NCI-H524 treated with DMSO at 0.1 percent for 48 hours (cell line): ENCODE measurements at places on chromosomes 7 and 10.
A peak's percentile ranks its signal among the peaks of the same experiment; 100 is the strongest.

- no peak for DNase-seq
Observed at GRCh38 chr7:154473360-154473759, 421.2 kb downstream of the DPP6 start.

- no peak for DNase-seq
Observed at GRCh38 chr10:100470367-100470766, 7.6 kb downstream of the WNT8B start.

GRCh38 chr7:140586516-140586915 is 54.1 kb downstream of the DENND2A start:
- no peak for DNase-seq

DNA sequence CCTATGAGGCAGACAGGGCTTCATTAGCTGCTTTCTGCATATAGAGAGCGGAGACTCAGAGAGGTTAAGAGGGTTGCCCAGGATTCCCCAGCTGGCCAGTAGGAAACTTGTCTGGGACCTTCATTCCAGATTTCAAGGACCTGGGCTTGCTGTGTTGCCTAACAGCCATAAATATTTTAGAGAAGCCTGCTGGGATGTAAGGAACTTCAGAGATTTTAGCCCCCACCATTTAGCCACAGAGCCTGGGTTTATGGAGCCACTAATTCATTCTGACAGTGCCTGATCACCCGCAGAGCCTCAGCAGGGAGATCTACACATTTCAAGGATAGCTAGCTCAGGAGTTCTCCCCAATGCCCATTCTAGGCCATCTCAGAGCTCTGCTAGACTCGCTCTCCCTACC is 56.6 kb upstream of the TRUB1 start:
- DNase-seq, result no peak

- peak; percentile 27 for DNase-seq
Observed at GRCh38 chr7:70693686-70694433, 438.1 kb upstream of the GALNT17 start.

GRCh38 chr7:26078437-26079336 is 73.3 kb upstream of the NFE2L3 start:
- peak; percentile 92 for DNase-seq

DNA sequence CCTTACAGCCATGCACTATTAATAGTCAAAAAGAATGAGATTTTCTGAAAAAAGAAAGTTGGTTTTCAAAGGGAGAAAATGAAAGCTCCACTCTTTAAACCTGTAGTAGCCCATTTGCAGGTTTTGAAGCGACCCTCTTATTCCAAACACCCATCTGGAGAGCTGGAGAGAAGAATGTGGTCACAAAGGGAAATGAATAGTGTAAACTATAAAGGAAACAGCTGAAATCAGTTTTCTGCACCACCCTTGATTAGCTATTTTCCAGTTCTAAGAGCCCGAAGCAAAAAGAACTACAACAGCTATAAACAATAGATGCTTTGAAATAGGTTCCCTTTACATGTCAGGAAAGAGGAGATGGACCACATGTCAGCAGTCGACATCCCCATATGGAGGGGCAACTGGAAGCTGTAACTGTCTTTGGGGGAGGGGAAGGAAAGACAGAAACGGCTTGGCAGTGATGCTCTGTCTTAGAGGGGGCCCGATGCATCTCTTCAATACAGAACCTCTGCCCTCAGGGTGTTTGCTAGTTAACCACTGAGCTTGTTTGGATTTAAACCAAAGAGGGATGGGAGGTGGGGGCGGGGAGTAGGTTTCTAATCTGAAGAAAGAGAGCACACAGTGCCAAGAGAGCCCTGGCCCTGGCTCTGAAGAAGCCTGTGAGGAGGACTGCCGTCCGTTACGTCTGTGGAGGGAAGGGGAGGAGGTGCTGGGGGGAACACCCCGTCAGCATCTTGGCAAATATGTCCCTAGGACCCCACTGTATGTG is 55.3 kb downstream of the CPVL start:
- no peak for DNase-seq

- peak; percentile 45 for DNase-seq
Observed at GRCh38 chr7:96236198-96237039, 85.5 kb downstream of the SLC25A13 start.
